Nasal cavity respiratory epithelium epithelial cell of viscerocranial mucosa (primary cell): ENCODE measurements at places on chromosomes 13 and 19. TPM values are rescaled to one million over a fixed set of nuclear protein-coding genes. Genes with fewer than 3 reads are reported as not detected.

NTF4 gene
- total RNA-seq, result 4.9 and 5.5 TPM in 2 replicates

PLIN5 gene
- total RNA-seq, result 0.07 TPM in 1 of 2 replicates, not detected in the other

SLC25A41 gene
- total RNA-seq, result 0.21 TPM in 1 of 2 replicates, not detected in the other

ZNF563 gene
- 3.8 and 5.1 TPM in 2 replicates for total RNA-seq

TDRD3 gene
- 15.6 and 17.4 TPM in 2 replicates for total RNA-seq

OR7A10 gene
- total RNA-seq, result not detected in 2 replicates

FXYD7 gene
- total RNA-seq, result not detected in 2 replicates

ZNF587B gene
- total RNA-seq, result 22.9 and 39.3 TPM in 2 replicates

FCER2 gene
- not detected in 2 replicates for total RNA-seq

WASF3 gene
- total RNA-seq, result 5.1 and 8.0 TPM in 2 replicates
